Left lung (tissue), 14 donors: ENCODE measurements at places on chromosomes 16 and 17. TPM values are rescaled to one million over a fixed set of nuclear protein-coding genes. Genes with fewer than 3 reads are reported as not detected.

DNA sequence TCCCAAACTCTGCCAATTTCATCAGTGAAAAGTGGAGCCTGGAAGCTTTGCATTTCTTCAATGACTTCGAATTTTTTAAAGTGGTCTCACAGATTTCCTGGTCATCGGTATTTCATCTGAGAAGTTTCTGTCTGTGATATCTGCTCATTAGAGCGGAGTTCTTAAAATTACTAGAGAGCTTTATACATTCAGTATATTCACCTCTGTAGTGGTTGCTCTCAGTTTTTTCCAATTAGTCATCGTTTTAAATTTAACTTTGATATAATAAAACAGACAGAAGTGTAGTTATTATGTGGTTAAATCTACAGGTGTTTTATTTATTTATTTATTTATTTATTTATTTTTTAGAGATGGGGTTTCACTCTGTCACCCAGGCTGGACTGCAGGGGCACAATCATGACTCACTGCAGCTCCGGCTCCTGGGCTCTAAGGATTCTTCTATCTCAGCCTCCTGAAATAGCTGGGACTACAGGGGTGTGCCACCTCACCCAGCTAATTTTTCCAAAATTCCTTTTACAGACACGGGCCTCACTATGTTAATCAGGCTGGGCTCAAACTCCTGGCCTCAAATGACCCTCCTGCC lies 16.0 kb downstream of the ARHGAP17 start:
- H3K36me3 ChIP-seq, result no peaks in the 10 kb centered on the region
- no peak for DNase-seq
- no peak overlapping the region for H3K27ac ChIP-seq
- H3K27me3 ChIP-seq, result no peaks in the 10 kb centered on the region
- no peak overlapping the region for H3K4me3 ChIP-seq

DNA sequence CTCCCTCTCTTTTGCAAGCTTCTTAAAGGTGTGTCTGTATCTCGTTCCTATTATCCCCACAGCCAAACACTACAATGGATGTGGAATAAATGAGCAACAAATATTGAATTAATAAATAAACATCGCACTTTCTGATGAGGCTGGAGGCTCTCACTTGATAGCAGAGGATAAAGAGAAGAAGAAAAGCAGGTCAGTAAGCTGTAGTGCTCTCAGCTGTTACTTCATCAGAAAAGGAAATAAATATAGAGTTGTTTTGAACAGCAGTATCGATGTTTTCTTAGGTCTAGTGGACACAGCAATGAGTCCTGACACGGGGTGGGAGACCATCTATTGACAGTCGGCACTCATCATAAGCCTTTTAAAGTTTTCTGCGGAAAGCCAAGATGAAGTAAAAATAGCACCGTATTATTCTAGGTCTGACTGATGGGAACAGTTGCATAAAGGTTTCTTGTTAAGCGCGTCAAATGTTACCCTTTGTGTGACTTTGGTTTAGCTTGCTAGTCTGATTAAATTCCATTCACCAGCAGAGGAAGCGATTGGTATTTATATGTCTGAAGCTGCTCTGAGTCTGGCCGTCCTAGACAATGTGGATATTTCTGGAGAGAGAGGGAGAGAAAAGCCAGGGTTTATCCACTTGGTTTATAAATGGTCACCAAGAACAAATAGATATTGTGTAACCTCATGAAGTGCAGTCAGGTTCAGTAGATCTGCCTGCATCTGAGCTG lies 646.1 kb downstream of the CDH11 start:
- no peaks in the 10 kb centered on the region for H3K36me3 ChIP-seq
- no peak overlapping the region for H3K4me3 ChIP-seq
- no peak for DNase-seq
- peaks cover 4% of the 10 kb centered on the region for H3K4me1 ChIP-seq
- no peaks in the 10 kb centered on the region for H3K27me3 ChIP-seq

DNA sequence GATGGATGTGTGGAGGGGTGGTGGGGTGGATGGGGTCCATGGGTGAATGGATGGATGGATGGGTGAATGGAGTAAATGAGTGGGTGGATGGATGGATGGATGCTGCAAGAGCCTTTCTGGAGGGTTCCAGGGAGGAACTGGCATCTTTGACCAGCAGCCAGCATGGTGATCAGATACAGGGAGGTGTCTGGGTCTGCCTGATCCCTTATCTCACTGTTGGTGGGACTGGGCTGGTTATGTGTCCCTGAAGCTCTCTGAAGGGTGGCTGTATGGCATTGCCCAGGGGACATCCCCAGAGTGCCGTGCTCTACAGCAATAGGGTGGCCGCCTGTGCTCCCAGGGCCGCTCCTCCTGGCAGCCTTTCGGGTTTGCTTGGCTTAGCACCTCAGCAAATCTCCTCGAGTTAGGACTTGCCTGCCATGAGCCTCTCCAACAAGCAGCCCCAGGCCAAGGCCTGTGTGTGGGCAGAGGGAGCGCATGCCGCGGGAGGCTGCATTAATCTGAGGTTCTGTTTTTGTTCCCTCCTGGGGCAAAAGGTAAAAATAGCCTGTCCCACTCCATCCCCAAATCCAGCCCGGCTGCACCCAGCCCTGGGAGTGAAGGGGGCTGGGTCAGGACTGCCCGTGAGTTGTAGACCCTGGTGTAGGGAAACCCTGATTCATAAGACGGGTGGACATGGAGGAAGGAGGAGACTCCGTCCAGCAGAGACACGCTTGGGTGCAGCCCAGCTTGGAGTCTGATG lies 165.4 kb downstream of the SEC14L1 start:
- no peak for DNase-seq
- peaks cover 24% of the 10 kb centered on the region for H3K4me1 ChIP-seq
- no peak overlapping the region for H3K4me3 ChIP-seq
- H3K27me3 ChIP-seq, result no peaks in the 10 kb centered on the region
- H3K27ac ChIP-seq, result no peak overlapping the region

DNA sequence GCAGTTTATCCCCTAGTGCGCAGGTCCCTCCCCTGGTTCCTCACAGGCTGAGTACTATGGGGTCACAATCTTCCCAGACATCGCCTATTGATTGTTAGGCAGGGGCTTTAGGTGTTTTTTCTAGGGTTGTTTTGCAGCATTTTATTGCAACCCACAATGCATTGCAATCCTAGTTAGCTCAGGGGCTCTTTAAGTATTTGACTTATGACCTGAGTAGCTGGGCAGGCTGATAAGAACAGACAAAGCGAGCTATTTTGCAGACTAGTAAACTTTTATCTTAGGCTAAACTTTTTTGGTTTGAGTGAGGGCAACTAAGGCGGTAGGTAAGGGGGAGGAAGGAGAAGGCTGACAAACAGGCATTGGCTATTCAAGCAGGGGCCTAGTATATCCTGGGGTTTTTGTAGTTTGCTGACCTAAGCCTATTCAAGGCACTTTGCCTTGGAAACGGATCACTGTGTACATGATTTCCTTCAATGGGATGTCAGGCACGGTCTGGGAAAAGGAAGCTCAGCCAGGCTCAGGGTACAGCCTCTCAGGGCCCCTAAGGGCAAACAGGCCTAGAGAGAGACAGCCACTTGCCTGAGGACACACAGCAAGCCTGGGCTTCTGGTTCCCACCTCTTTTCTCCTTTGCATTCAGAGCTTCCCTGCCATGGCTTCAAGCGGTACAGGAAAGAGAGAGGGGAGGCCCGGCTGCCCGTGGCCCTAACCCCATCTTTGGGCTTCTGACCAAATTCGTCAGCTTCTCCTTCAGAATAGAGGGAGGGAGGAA lies 6.4 kb downstream of the DRC7 start:
- no peaks in the 10 kb centered on the region for H3K36me3 ChIP-seq
- no peak overlapping the region for H3K4me3 ChIP-seq
- no peaks in the 10 kb centered on the region for H3K27me3 ChIP-seq
- H3K4me1 ChIP-seq, result no peaks in the 10 kb centered on the region
- no peak overlapping the region for H3K27ac ChIP-seq

DNA sequence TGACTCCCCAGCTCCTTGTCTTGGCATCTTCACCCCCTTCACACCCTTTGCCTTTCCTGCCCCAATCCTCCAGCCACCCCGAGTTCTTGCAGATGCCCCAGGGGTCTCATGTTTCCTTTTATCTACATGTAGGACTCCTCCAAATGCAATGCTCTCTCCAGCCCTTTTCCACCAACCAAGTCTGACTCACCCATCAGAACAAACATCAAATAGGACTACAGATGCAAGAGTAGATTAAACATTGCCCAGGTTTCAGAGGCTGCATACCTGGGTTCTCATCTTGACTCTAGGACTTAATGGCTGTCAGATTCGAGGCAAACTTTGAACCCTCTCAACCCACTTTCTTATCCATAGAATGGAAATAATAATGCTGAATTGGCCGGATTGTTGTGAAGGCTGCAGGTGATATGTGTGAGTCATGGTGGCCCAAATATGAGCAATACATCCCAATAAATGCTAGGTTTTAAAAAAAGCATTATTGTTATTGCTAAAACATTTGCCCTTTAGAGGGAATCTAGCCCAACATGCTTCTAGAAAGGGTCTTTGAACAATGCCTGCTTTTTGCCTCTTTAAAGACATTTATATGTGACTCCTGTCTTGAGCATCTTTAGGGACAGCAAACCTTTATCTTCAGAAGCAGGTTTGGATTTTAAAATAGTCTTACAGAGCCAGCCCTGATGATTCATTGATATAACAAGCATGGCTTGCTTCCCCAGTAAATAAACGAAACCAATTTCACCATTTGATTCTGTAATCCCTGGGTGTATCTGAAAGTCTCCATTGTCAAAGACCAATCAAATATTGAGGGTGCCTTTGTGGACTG lies 310.1 kb downstream of the FOXL1 start:
- H3K36me3 ChIP-seq, result no peaks in the 10 kb centered on the region
- no peak overlapping the region for H3K27ac ChIP-seq
- H3K4me3 ChIP-seq, result no peak overlapping the region
- H3K4me1 ChIP-seq, result no peaks in the 10 kb centered on the region
- no peak for DNase-seq
- no peaks in the 10 kb centered on the region for H3K27me3 ChIP-seq

DNA sequence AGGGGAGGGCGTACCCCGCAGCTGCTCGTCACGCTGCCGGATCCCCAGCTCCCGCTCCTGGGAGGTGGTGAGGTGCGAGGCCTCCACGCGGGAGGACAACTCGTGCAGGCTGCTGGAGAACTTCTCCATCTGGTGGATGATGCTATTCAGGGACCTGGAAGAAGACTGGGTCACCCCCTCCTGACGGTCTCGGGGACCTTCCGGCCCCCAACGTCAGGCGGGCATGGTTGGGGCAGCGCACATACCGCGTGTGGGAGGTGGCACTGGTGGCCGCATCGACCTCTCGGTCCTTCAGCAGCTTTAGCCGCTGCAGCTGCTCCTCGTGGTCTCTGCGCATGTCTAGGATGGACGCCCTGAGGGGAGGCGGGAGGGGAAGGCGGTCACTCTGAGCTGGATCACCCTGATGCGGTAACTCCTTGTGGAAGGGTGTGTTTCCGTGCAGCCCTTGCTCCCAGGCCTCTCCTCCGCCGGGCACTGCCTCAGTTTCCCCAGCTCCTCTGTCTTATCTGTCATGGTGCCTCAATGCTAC lies 13.3 kb upstream of the MRPL38 start:
- no peak overlapping the region for H3K27ac ChIP-seq
- no peaks in the 10 kb centered on the region for H3K4me1 ChIP-seq
- no peaks in the 10 kb centered on the region for H3K27me3 ChIP-seq
- DNase-seq, result no peak
- H3K36me3 ChIP-seq, result no peaks in the 10 kb centered on the region

DNA sequence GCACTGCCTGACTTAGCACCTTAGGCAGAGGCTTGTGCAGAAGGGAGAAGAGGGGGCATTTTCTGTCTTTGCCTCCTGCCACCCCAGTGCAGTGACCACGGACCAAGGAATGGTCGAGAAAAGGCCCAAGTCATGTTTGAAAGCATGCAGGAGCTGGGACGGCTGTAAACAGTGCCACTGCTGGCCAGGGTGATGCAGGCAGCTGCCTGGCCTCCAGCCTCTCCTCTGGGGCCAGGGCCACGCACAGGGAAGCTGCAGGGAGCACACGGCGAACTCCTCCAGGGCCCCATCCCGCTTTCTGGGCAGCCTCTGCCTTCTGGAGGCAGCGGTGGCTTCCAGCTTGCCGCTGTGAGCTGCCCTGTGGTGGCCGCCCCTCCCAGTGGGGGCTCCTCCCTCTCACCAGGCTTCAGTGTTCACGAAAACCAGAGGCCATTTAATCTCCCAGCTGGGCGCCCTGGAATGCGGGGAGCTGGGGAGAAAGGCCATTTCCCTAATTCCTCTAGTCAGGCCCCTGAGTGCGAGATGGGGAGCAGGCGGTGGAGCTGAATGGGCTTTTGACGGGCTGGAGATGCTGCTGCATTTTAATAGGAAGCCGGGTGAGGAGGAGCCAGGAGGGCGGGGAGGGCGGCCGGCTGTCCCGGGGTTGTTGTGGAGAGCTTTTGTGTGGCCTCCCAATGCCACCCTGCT lies 28.7 kb upstream of the DNAI2 start:
- no peaks in the 10 kb centered on the region for H3K27me3 ChIP-seq
- no peak overlapping the region for H3K4me3 ChIP-seq
- H3K27ac ChIP-seq, result no peak overlapping the region
- no peaks in the 10 kb centered on the region for H3K36me3 ChIP-seq

The PIRT gene
- not detected for total RNA-seq

DNA sequence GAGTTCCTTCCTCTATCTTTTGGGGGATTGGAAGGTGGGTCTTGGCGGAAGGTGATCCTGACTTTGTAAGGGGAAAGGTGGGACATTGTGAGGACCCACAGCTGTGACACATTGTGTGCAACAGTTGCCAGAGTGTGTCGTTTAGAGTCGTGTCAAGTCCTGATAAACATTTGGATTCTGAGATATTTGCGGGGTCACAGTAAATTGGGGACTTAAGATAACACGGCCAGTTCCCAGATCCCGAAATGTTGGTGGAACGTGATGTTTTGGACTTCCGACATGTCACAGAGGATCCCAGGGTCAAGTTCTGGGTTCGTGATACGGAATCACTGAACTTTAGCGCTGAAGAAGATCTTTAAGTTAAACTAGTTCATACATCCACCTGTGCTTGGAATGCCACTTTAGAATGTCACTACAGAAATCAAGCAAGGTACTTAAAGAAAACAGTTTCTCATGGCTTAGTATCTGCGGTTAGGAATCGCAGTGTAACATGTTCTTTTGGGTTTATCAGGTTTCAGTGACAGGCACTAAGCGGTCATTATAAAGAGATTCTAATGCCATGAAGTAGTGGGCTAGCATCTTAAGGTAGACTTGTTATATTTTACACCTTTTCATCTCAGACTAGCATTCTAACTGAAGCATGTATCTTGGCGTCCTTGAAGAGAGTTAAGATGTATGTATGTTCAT lies 815 bp downstream of the ATAD5 start:
- no peaks in the 10 kb centered on the region for H3K4me1 ChIP-seq
- no peak for DNase-seq
- no peaks in the 10 kb centered on the region for H3K27me3 ChIP-seq

- no peaks in the 10 kb centered on the region for H3K36me3 ChIP-seq
- H3K27me3 ChIP-seq, result no peaks in the 10 kb centered on the region
- no peak overlapping the region for H3K4me3 ChIP-seq
- H3K27ac ChIP-seq, result no peak overlapping the region
- no peak for DNase-seq
- no peaks in the 10 kb centered on the region for H3K4me1 ChIP-seq
Observed at GRCh38 chr16:64858076-64858475, 263.8 kb downstream of the CDH11 start.

GRCh38 chr17:34499576-34499975 lies 79.8 kb upstream of the TMEM132E start:
- H3K27me3 ChIP-seq, result peaks cover 76% of the 10 kb centered on the region
- H3K36me3 ChIP-seq, result no peaks in the 10 kb centered on the region
- H3K27ac ChIP-seq, result no peak overlapping the region
- no peak for DNase-seq
- no peaks in the 10 kb centered on the region for H3K4me1 ChIP-seq
